Esophagus muscularis mucosa (tissue), 4 donors: ENCODE measurements at places on chromosomes 6 and 20.

- DNase-seq, result no peak
Observed at GRCh38 chr6:45697605-45698004, 318.1 kb downstream of the CLIC5 start.

DNA sequence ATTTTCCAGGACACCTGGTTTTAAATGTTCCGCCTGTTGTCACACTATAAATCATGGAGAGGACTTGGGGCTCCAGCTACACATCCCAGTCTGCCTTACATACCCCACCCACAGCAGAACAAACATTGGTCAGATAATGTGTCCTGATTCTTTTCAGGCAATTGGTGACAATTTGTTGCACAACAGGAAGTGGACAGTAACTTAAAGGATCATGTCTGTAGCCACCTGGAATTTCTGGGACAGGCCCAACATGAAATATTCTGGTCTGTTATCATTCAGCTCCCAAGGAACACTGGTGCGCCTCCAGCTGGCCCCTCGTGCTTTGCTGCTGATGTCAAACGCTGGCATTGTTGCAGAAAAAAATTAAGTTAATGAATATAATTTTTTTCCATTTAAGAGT lies 117.2 kb downstream of the SOBP start:
- DNase-seq, result no peak

GRCh38 chr6:5764401-5764955 lies 242.2 kb downstream of the NRN1 start:
- no peak for DNase-seq

DNA sequence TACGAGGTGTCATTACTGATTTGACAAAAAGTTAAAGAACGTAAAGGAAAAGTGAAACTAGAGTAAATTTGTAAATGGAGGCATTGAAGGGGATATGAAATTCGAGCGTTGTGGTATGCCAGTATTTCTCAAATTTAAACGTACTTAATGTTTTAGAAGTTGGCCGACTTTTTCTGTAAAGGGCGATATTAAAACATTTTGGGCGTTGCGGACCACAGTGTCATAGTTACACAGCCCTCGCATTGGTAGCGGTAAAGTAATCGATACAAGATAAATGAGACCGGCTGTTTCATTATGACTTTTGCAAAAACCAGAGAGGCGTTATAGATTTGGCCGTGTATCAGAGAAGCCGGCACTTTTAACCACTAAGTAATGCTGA lies 39.6 kb downstream of the OR2B2 start:
- no peak for DNase-seq

GRCh38 chr6:136166815-136167214 lies 83.3 kb downstream of the MTFR2 start:
- no peak for DNase-seq

DNA sequence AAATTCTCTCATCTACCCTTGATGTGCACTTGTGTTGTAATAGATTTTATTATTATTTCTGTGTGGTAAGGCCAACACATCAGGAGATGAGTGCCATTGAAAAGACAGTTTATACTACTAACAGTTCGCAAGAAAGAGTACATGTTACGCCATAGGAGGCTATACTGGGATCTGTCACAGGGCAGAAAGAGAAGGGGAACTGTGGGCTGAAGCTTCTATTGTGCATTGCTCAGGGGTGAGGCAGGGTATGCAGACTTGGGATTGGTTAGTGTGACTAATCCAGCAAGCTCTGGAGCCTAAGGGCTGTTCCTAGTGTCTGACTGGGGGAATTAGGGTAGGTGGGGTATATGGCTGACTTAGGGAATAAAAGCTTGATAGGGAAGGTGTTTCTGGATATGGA lies 50.9 kb downstream of the GPR63 start:
- DNase-seq, result no peak

- DNase-seq, result no peak
Observed at GRCh38 chr20:59159493-59160376, 3.9 kb upstream of the ZNF831 start.

DNA sequence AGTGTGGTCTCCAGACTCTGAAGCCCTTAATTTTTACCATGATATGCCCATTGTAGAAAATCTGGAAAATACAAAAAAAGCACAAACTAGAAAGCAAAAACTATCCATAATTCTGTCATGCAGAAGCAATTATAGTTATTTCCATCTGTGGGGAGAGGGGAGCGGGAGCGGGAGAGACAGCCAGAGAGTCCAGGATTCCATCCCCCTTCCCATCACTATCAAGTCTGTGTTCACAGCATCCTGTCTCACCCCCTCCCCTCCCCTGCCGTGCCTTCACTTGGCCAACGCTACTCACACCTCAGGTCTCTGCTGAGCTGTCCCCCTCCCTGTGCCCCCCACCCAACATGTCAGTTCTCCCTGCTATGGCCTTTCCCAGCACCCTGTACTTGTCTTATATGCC lies 14.5 kb downstream of the RIMS4 start:
- no peak for DNase-seq

GRCh38 chr6:80789912-80790570 lies 683.6 kb downstream of the BCKDHB start:
- DNase-seq, result no peak

- no peak for DNase-seq
Observed at GRCh38 chr20:16054985-16055384, 518.3 kb downstream of the KIF16B start.

- peak; percentile 100 for DNase-seq
Observed at GRCh38 chr6:31827286-31828079, at the start of gene HSPA1B. Gene HSPA1B, plus strand, starts transcription at chr6:31827738. Its CDS starts 213 bp downstream, at chr6:31827951.

DNA sequence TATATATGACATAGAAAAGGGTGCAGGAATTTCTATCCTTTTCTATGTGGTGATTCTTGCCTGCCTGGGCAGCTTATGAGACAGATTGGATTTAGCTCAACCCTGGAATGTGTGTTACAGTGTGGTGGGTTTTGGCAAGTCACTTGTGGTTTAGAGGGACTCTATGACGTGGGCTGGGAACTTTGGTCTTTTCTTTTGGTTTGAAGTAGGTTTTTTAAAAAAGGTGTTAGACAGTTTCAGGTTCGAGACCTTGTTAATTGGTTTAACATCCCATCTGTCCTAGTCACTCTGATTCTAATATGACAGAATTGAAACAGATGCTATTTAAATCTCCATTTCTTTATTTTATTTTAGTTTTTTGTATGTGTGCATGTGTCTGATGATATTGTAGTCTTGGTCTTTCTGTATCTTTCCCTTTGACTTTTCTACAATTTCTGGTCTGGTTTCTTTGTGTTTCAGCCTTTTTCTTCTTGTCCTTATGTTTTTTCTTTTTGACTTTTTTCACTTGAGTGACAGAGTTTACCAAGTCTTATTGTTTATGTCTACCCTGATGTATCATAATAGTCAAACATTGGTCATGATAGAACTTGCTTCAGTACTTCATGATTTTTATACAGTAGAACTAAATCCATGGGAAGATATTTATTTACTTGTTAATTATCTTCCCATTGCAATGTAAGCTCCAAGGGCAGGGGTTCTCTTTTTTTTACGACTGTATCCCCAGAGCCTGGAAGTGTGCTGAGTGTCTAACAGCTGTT lies 174.3 kb downstream of the CDKAL1 start:
- no peak for DNase-seq

DNA sequence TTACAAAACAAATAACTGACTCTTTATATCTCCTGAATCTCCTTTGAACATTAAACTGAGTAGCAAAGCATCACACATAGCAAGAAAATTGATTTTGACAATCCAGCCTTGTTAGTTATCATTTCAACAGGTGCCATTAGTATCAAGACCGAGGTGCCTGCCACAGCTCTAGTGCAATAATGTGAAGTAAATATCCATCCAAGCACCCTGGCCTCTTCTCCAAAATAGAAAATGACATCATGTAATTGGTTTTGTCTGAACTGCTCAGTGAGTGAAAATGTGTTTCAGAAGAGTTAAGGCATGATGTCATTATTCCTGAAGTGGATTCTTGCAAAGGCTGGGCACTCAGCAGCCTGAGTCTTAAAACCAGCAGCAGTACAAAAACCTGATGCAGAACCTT lies 341.4 kb downstream of the PLCB1 start:
- no peak for DNase-seq

- no peak for DNase-seq
Observed at GRCh38 chr6:39574991-39575390, 150.2 kb downstream of the KIF6 start.

GRCh38 chr20:61117725-61118124 lies 134.3 kb upstream of the CDH4 start:
- no peak for DNase-seq

DNA sequence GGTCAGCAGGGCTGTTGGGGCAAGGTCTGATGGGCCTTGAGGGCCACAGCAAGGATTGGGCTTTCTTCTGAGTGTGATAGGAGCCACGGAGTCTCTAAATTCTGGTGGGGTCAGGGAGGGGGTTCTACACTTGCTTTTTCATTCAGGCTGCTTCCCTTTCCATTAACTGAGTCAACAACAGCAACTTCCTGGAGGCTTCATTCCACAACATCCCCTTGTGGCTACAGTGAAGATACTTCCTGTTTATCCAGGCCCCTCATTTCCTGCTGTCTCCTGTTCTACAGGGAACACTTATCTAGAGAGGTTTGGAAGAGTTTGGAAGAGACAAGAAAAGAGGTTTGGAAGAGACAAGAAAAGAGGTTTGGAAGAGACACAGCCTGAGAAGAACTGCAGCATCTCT lies 144.8 kb upstream of the ENPP5 start:
- no peak for DNase-seq

GRCh38 chr20:33531885-33532284 lies 42.0 kb downstream of the CBFA2T2 start:
- DNase-seq, result no peak

DNA sequence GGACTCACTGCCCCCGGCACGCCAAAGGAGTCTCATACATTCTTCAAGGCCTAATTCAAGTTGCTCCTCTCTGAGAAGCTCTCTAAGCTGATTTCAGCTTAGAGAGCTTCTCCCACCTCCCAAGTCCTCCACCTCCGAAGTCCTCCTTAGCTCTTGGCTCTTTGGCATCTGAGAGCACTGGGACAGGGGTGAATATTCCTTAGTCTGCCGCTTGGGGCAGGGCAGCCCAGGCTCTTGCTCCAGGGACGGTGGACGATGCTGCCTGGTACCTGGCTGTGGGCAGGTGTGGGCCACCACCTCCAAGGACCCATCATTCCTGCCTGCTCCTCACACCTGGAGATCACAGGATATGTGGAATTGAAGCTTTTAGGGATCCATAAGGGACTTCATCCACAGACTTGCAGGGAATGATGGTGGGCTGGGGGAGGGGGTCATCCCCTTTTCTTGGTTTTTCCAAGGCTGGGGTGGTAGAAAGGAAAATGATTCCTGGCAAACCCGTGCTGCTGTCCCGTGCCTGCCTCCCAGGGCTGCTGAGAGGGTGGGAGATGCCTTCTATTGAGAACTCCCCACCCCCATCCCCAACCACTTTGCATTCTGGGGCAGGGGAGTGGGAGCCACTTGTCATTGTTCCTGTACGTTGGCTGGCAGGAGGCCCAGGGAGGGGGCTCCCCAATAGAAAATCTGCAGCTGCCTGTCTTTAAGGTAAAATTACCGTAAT lies 57.4 kb downstream of the ARHGAP40 start:
- DNase-seq, result no peak

- no peak for DNase-seq
Observed at GRCh38 chr20:25389401-25389857, 1.2 kb downstream of the ABHD12 start.

GRCh38 chr20:23088866-23089265 lies 2.7 kb upstream of the CD93 start:
- no peak for DNase-seq

GRCh38 chr6:74755196-74755595 lies 450.7 kb downstream of the COL12A1 start:
- DNase-seq, result no peak

GRCh38 chr20:22584922-22585785 lies 782 bp upstream of the FOXA2 start:
- DNase-seq, result no peak

- no peak for DNase-seq
Observed at GRCh38 chr20:21968486-21968885, 263.0 kb downstream of the PAX1 start.

DNA sequence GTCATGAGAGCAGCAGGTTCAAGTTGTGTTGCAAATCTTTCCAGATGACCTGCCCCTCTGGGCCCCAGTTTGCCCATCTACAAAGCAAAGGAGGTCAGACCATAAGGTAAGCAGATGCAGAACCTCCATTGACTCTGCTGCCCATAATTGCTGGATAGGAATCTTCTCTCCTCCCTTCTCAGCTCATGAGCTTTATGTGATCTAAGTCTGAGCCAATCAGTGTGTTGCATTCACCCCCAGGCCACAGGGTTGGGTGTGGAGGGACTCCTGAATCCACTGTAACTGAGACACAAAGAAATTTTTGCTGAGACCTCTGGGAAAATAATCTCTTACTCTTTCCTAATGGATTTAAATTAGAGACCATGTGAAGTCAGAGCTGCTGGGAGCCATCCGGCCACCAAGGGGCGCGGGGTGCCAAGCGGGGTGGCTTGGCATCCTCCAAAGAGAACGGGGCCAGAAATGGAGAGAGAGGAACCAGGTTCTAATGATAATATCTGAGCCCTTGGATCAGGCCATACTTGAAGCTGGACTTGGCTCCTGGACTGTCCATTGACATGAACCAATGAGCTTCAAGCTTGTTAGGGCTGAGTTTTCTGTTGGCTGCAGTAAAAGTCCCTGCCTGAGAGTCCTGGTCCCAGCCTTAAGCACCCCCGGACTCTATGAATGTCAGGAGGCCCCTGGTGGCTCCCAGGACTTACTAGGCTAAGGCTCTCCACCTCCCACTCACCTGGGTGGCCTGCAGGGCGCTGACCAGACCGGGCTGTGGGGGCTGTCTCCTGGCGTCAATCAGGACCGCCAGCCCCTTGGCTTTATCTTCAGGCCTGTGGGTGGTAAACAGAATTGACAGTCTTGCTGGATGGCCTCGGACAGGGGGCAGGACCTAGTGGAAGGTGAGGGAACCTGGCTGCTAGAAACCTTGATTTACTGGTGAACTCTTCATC lies 32.8 kb downstream of the KIAA1755 start:
- DNase-seq, result no peak

DNA sequence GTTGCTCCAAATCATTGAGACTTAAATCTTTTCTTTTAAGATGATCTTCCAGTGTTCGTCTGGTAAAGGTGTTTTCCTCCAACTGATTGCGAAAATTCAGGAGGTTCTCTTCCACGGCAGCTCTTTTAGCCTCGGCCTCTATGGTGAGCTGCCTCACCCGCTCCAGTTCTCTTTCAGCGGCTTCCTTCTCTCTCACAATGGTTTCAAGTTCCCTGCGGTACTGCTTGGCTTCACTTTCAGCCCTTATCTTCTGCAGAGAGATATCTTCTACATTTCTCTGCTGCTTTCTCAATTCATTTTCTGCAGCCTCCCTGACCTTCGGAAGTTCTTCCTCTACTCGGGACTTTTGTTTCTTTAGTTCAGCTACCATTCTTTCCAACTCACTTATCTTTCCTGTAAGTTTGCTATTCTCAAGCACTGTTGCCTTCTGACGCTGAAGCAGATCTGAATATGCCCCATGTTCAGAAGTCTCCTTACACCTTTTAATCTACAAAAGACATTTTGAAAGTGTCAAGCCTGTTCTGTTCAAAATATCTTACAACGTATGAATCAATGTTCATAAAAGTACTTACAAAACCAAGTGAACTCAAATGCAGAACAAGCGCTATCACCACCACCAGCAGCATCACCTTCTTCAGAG lies 22.3 kb downstream of the DST start:
- DNase-seq, result no peak

GRCh38 chr6:126100386-126100785 lies 114.0 kb downstream of the TRMT11 start:
- DNase-seq, result peak; percentile 57
